ENCODE measurements at places on chromosomes 2 and 18. TPM values are rescaled to one million over a fixed set of nuclear protein-coding genes. Genes with fewer than 3 reads are reported as not detected.

GRCh38 chr2:57876313-57876712, 170.3 kb upstream of the VRK2 start:
- H3K4me1 ChIP-seq, result peaks cover 11% of the 10 kb centered on the region
- no peaks in the 10 kb centered on the region for H3K36me3 ChIP-seq
- H3K4me3 ChIP-seq, result no peak overlapping the region
- H3K27me3 ChIP-seq, result no peaks in the 10 kb centered on the region

GRCh38 chr2:44087036-44087713, 81.5 kb upstream of the PPM1B start:
- peak; percentile 56 for DNase-seq
- no peaks in the 10 kb centered on the region for H3K27me3 ChIP-seq
- H3K27ac ChIP-seq, result peak overlapping the region; percentile 69
- peaks cover 8% of the 10 kb centered on the region for H3K4me1 ChIP-seq
- peak overlapping the region; percentile 50 for H3K4me3 ChIP-seq

DNA sequence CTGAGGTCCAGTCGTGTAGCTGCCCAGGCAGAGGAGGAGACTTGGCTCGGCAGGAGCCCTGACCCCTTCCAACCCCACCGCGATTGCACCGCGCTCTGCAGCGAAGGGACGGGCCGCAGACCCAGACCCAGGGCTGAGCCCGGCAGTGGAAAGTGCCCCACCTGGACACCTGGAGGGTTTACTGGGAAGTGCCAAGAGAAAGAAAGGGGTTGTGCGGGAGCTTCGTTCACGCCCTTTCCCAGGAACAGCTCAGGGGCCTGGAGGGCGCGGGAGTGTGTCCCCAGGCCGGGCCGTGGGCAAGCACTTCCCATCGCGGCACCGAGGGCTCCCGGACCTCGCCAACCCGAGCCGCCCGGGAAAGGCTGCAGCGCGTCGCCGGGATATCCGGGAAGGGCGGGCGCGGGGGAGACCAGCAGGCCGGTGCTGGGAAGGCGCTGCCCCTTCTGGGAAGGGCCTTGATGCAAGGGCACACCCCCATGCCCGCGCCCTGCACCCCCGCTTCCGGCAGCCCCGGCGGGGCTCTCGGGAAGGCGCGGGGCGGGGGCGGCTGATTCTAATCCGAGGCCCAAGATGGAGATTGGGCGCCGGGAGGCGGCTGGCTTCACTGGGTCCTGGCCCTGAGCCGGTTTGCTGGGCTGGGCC, 36.1 kb upstream of the MRPL33 start:
- H3K4me1 ChIP-seq, result peaks cover 4% of the 10 kb centered on the region
- H3K27ac ChIP-seq, result peak overlapping the region; percentile 46
- DNase-seq, result no peak

ZNF519 gene
- total RNA-seq, result 7.7 TPM

SPC25 gene
- total RNA-seq, result 21.1 TPM

UGT1A3 gene
- not detected for total RNA-seq

DDX1 gene
- 102 TPM for total RNA-seq

CD8A gene
- 0.41 TPM for total RNA-seq

Measured in Panc1 (cell line).